ENCODE measurements at places on chromosomes 13 and 19.
A peak's percentile ranks its signal among the peaks of the same experiment; 100 is the strongest.

- no peak for DNase-seq
Observed at GRCh38 chr13:105410602-105411001, 1124.9 kb downstream of the EFNB2 start.

DNA sequence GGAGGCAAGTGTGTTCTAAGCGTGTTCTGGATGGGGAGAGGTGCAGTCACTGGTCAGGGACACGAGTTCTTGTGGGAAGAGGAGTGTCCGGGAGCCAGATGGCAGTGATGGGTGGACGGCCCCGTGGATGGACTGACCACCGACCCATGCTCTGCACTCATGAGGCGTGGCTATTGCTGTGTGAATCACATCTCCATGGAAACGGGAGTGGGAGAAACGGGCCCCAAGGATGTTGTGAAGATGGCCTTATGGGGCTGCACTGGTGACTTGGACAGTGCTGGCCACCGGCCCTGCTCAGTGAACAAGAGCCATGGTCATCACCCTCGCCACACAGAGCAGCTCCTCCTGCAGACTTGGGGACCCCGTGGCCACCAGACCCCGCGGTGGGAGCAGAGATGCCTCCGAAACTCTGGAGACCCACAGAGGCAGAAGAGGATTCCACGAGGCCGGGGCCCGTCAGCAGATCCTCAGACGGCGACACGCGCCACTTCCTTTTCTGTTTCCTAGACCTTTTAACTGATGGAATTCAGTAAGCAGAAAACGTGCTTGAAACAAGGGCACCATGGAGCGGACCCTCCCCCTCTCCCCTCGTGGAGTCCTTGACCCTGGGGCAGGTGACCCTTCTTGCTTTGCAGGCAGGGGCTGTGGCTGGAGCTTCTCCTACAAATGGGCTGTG is 47.5 kb downstream of the GAS6 start:
- no peak for DNase-seq

- no peak for DNase-seq
Observed at GRCh38 chr13:112651750-112652511, 37.9 kb upstream of the ATP11A start.

- no peak for DNase-seq
Observed at GRCh38 chr19:34145741-34146202, 26.5 kb upstream of the LSM14A start.

DNA sequence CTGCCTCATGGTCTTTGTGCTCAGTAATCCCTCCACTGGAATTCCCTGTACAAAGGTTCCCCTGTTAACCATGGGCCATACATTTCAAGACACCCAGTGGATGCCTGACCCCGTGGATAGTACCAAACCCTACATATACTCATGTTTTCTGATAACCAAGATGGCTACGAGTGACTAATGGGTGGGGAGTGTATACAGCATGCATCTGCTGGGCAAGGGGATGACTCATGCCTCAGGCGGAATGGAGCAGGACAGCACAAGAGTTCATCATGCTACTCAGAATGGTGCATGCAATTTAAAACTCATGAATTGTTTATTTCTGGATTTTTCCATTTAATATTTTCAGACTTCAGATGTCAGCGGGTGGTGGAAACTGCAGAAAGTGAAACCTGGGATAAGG is 13.3 kb upstream of the FGF9 start:
- peak; percentile 7 for DNase-seq

- no peak for DNase-seq
Observed at GRCh38 chr19:1009041-1009980, 9.1 kb downstream of the GRIN3B start.

- no peak for DNase-seq
Observed at GRCh38 chr13:75365724-75366173, 116.2 kb downstream of the TBC1D4 start.

DNA sequence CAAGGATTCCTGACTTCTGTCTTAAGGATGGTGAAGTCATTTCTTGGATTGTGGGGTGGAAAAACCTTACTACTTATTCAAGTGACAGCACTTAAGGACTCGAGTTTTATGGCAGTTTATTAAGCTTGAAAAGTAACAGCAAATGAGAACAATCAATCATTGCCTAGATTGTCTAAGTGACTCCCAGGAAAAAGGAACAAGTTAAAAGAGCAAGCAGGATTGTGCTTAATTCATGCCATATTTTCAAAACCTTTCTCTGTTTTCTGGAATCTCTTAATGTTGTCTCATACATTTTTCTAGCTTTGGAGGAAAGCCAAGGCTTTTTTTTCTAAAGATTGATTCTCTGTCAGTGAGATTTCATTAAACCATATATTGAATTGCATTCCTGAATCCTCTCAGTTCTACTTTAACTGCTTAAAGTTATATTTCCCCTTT is 236.2 kb upstream of the HTR2A start:
- DNase-seq: no peak

- no peak for DNase-seq
Observed at GRCh38 chr19:46984077-46985010, 35.3 kb upstream of the NPAS1 start.

GRCh38 chr13:33554919-33555791 is 262.8 kb upstream of the RFC3 start:
- DNase-seq: no peak

DNA sequence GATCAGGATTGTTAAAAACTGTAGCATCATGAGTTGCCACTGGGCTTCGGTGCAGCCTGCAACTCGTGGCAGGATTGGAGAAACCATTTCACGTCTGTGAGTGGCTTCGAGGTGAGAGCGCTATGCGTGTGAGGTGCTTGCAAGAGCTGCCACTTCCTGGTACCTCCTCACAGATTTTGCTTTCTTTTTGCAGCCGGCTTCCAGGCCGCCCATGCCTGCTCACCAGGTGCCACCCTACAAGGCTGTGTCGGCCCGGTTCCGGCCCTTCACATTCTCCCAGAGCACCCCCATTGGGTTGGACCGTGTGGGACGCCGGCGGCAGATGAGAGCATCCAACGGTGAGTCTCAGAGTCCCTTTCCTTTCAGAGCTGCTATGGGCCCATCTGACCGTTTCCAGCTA is 57.9 kb upstream of the C1QTNF9 start:
- no peak for DNase-seq

- DNase-seq: no peak
Observed at GRCh38 chr13:99686157-99686572, 184.9 kb downstream of the TM9SF2 start.

- DNase-seq: no peak
Observed at GRCh38 chr19:1880611-1881392, 4.5 kb downstream of the ABHD17A start.

- DNase-seq: no peak
Observed at GRCh38 chr19:40589591-40590429, 11.4 kb upstream of the LTBP4 start.

GRCh38 chr19:32651729-32652140 is 23.2 kb downstream of the ANKRD27 start:
- no peak for DNase-seq

GRCh38 chr13:23608701-23609413 is 38.6 kb downstream of the TNFRSF19 start:
- DNase-seq: no peak

GRCh38 chr13:36530050-36530789 is 97.9 kb downstream of the CCNA1 start:
- DNase-seq: no peak

DNA sequence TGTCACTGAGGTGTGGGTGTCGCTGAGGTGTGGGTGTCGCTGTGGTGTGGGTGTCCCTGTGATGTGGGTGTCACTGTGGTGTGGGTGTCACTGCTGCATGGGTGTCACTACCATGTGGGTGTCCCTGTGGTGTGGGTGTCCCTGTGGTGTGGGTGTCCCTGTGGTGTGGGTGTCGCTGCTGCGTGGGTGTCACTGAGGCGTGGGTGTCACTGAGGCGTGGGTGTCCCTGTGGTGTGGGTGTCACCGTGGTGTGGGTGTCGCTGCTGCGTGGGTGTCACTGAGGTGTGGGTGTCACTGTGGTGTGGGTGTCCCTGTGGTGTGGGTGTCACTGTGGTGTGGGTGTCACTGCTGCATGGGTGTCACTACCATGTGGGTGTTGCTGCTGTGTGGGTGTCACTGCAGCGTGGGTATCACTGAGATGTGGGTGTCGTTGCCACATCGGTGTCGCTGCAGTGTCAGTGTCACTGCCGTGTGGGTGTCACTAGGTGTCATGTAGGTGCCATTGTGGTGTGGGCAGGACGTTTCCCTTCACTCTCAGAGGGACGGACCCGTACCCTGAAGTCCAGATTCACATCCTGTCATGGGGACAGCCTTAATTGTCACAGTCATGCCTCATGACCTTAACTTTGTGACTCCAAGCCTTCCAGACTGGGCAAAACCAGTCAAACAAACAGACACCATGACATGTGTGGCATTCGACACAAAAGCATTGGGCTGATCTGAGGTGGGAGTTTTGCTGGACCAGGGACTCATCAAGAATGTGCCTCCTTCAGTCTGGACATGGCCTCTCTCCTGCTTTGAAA is 12.7 kb upstream of the GAS6 start:
- no peak for DNase-seq

DNA sequence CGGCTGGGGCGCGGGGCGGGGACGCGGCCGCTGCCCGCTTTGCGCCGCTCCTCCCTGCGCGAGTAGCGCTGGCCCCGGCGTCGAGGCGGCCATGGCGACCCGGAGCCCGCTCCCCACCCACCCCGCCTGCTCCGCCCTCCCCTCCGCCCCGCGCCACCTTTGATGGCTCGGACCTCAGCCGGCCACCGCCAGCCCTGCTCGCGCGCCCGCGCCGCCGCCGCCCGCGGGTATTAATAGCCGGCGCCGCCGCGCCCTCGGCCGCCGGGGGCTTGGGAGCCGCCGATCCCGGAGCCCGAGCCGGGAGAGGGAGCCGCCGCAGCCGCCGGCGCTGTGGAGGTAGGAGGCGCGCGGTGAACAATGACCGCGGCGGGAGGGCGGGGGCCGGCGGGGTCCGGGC is 261 bp downstream of the FARP1 start:
- no peak for DNase-seq

- no peak for DNase-seq
Observed at GRCh38 chr13:99000137-99000536, 22.3 kb upstream of the DOCK9 start.

DNA sequence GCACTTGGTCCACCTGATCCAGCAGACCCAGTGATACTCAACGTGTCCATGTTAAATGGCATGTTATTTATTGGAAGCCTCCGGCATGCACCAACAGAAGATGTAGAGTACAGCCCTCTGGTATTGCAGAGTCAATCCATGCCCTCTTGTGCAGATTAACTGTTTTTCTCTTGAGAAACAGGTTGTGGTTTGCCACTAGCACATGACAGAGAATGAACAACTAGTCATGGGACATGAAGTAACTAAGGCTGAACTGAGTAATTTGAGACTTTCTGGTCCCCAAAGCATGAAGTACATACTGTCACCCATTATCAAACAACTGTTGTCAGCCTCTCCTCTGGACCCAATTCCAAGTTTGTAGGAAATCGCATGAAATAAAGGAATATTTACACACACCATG is 3.2 kb downstream of the ZNF562 start:
- no peak for DNase-seq

- no peak for DNase-seq
Observed at GRCh38 chr19:53909471-53910169, 542 bp downstream of the CACNG7 start.

DNA sequence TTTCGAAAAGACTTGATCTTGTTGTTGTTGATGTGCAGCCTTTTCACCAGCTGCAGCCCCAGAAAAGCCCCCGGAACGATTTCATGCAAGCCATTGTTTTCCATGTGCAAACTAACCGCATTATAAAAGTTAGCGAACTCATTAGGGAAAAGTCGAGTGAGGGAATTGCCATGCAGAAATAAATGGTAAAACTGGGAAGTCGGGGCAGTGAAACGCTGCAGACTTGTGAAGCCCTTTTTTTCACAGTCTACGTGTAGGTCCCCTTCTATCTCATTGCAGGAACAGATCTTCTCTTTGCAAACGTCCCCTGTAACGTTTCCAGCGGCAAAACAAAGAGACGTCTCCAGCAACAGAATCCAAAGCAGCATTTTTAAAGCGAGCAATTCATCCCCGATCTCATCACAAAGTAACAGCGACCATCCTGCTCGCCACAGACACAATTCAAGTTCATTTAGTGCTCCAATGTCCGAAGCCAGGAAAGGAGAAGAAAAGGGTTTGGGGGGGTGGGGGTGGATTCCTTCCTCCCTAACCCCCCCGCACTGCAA is 1.1 kb downstream of the SLITRK1 start:
- DNase-seq: no peak

DNA sequence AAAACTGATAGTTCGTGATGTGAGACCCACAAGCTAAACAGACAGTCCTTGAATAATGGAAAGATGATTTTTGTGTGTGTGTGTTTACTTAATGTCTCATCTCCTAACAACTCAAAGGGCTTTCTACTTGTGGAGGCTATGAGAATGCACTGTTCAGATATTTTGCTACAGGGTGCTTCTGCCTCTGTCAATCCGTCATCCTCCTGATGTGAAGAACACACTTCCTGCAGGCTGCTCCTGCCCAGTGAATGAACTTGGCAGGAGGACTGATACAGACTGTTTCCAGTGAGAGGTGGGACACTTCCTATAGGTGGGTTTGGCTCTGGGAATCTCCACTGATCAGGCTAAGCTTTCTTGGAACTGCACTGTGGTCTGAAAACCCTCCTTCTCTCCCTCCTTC is 168.4 kb upstream of the STARD13 start:
- DNase-seq: no peak

DNA sequence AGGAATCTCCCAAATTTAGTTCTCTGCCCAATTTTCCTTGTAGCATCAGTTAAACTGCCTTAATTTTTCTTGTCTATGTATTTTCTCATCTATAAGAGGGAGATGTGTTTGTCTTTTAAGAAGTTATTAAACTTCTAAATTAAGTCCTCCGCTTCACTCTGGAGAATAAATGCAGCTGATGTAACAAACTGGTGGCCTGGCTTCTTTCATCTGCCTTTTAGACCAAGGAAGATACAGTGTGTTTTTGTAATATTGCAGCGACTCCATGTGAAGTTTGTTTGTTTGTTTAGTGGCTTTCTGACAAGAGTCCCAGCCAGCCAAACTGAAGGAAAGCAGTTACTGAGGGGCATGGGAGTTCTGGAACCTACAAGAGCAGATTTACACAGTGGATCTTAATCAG is 56.4 kb downstream of the KLF12 start:
- DNase-seq: no peak

DNA sequence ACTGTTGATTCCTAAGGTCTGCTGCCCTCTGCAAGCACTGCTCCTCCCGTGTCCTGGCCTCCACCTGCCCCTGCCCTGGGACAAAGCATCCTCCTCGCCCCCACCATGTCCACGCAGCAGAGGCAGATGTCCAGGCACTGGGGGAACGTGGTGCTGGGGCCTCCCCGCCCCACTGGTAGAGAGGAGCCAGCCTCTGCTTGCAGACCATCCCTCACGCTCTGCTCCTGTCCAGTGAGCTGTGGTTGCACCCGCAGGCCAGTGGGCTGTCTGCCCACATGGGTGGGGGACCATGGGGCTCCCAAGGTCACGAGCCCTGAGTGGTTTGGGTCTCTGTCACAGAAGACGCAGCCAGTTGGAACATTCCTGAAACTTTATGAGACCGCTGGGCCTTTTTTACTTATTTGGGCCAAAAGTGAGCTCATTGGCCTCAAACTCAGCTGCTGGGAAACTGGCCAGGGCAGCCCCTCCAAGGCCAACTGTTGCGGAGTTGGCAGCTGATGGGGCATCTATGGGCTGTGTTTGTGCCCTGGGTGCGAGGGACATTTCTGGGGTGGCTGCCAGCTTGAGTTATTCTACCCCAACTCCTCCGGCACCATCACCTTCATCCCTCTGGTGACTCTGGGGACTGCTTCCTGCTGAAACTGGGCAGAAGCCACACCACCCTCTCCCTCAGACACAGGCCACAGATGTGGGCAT is 64.8 kb upstream of the F7 start:
- no peak for DNase-seq

Data from AG04449 (cell line).